ENCODE measurements at places on chromosomes 2 and 18.
A peak's percentile ranks its signal among the peaks of the same experiment; 100 is the strongest.

GRCh38 chr2:107669335-107669734, 157.4 kb upstream of the RGPD4 start:
- no peak for DNase-seq

- DNase-seq, result no peak
Measured at GRCh38 chr2:98907385-98907784, 28.6 kb downstream of the CRACDL start.

- no peak for DNase-seq
Measured at GRCh38 chr2:155169317-155169716, 470.8 kb downstream of the KCNJ3 start.

GRCh38 chr2:176079831-176080539, 3.8 kb downstream of the EVX2 start:
- peak; percentile 84 for DNase-seq

GRCh38 chr2:170177950-170178781, at the start of gene MYO3B:
MYO3B (plus strand) TSS chr2:170178147; CDS start chr2:170178288, 141 bp downstream.
- peak; percentile 51 for DNase-seq

DNA sequence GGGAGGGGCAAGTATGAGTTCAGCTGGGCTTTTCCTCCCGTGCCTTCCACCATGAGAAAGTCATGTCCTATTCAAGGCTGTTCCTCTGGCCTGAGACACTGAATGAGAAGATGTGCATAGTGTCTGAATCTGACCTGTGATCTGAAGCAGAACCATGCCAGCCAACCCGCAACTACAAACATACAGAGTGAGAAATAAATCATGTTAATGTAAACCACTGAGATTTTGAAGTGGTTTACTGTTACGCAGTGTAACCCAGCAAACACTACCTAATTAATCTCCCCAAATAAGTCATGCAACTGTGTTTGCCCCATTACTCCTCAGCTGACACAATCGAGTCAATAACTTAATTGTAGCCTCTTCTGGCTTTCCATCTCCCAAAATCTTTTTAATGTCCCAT, 49.2 kb downstream of the METTL4 start:
- DNase-seq, result no peak

DNA sequence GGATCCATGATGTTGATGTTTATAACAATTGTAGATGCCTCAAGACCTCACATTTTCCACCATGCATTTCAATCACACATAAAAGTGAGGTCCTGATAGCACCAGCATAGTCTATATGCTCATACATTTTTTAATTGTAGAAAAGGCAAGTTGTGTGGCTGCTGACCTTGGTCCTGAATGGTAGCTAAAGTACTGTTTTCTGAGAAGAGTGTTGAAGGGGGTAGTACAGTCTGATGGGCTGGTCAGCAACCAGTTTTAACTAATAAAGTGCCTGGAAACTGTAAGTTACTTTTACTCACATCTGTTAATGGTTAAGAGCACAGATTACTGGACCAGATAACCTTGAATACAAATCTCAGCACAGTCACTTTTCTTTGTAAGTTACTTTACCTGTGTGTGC, 15.9 kb downstream of the ZNF638 start:
- no peak for DNase-seq

GRCh38 chr2:102137138-102137537, 5.4 kb upstream of the IL1R1 start:
- DNase-seq, result no peak

DNA sequence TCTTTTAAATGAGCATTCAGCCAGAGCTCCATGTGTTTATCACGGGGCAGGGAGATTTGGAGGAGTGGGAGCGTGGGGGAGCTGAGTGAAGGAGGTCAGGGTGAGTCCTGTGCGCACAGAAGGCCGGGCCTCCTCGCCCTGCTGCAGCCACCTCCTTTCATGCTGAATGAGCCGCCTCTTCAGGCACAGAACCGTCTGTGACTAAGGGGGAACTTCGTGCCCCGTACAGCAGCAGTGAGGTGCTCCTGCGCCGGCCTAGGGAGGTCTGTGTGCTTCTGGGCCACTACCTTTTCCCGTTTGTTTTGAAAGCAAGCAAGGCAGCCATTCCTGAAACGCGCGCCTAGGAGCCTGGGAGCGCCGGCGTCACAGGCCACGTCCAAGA, 27.1 kb upstream of the ZNF516 start:
- DNase-seq, result peak; percentile 69

DNA sequence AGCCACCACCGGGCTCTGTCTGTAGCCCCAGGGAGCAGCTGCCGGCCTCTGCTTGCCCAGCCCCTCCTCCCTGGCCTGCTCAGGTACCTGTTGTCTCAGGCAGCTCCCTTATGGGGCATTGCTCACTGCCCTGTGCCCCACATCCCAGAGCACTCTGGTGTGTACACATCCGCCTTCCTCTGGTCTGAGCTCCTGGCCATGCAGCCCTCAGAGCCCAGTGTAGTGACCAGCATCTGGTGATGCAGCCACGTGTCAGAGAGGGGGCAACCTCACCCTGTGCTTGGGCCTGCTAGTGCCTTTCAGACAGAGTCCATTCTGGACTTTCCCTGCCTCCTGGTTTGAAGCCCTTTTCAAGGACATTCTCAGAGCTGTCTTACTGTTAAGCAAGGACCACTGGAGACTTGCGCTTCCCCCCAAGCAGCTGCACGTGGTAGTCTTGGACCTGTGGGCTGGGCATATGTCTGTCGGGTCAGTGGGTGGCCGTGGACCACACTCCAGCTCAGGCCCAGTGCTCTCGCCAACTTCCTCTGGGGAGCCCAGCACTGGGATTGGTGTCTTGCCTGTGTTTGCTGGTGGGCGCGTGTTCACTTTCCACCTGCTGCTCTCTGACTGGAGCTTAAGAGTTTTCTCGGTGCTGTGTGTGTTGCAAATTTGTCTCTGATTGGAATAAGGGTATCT, 30.7 kb downstream of the DGKD start:
- peak; percentile 27 for DNase-seq

GRCh38 chr18:43863180-43863579, 585.9 kb upstream of the SYT4 start:
- DNase-seq, result no peak

- DNase-seq, result no peak
Measured at GRCh38 chr2:221629468-221629867, 57.4 kb upstream of the EPHA4 start.

GRCh38 chr18:9160014-9160413, 23.4 kb downstream of the ANKRD12 start:
- DNase-seq, result no peak

DNA sequence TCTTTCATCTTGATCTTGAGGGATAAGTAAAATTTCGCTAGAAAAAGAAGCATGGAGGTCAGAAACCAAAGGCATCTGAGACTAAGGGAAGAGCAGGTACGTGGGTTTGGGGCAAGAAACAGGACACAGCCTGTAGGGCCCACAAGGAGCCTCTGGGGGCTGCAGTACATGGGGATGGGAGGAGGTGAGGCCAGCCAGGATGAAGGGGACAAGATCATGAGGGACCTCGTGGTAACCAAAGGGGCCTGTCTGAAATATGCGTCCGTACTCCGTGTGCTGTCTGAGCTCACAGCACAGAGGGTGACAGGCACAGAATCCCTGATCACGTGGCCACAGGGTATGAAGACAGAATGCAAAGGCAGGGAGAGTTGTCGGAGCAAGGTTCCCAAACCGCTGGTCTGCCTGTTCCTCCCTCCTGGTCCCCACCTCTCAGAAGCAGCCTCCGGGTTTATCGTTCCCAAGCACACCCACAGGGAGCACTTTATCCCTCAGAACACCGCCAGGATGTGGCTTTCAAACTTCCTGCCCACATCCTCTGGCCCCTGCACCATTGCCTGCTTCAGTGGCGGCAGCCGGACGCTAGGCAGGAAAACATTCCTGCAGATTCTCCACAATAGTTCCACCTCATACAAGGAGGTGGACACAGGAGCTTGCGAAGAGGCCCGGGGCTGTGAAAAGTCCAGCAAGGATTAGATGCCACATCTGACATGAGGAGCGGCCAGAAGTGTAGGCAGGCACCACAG, 12.0 kb downstream of the TMEM163 start:
- DNase-seq, result peak; percentile 32

- no peak for DNase-seq
Measured at GRCh38 chr2:31274401-31275075, 40.6 kb downstream of the EHD3 start.

GRCh38 chr2:73952499-73953446, 26.1 kb downstream of the DGUOK start:
- DNase-seq, result no peak

DNA sequence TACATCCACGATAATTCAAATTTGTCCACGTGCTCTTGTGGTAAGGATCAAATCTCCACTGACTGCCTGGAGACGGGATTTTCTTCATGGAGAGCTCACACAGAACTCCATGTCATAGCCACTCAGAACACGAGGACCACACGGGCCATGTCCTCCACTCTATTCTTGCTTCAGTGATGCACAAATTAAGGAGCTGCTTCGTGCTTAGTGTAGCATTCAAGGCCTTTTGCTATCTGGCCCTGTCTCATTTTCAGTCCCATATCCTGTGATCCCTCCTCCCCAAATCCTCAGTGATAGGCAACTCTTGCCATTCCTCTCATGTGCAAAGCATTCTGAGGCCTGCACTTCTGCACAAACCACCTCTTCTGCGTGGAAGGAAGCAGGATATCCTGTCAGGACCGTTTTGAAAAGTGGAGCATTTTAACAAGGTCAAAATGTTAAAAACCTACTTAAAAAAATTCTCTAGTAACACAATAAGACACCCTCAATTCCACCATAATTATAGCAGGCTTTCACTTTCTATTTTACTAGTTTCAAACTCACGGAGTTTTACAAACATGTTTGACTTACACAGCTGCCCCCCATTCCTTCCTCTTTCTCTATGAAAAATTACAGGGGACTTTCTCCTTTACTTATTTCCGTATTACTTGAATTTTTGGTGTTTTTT, 35.2 kb downstream of the ST3GAL5 start:
- no peak for DNase-seq

DNA sequence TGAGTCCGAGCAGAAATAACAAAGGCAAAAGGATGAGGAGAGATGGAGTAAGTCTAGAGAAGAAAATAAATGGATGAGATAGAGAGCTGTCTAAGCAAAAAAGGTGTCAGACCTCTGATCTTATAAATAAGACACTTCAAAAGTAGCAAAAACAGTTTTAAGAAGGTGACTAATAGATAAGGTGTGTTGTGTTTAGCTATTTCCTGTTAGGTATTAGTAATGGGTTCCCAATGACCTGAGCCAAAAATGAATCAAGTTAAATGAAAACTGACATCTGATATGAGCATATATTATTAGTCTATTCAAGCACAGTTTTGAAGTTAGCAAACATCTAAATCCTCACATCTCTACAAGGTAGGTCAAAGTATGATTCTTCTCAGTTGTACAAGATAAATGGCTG, 10.6 kb downstream of the SUPT7L start:
- DNase-seq, result no peak

Data from retina (tissue), 1 donor.